ENCODE measurements at places on chromosomes 16 and 17. TPM values are rescaled to one million over a fixed set of nuclear protein-coding genes. Genes with fewer than 3 reads are reported as not detected.

DNA sequence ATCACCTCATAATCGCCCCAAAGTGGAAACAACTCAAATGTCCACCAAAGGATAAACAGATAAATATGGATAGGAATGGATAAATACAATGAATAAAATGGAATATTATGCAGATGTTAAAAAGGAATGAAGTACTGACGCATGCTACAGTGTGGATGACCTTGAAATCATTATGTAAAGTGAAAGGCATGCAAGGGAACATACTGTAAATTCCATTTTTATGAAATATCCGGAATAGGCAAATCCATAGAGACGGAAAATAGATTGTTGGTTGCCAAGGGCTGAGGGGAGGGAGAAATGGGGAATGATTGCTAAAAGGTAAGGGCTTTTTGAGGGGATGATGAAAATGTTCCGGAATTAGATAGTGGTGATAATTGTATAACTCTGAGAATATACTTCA lies 36.0 kb downstream of the STAT5B start:
- no peak for DNase-seq

- DNase-seq: no peak
Observed at GRCh38 chr16:81696961-81697615, 82.0 kb upstream of the PLCG2 start.

KRTAP9-2 gene
- total RNA-seq: not detected

FOXN1 gene
- total RNA-seq: 0.11 TPM

- DNase-seq: no peak
Observed at GRCh38 chr17:27562777-27563455, 68.1 kb upstream of the LGALS9 start.

- no peak for DNase-seq
Observed at GRCh38 chr16:2787961-2788360, 601 bp upstream of the PRSS33 start.

- no peak for DNase-seq
Observed at GRCh38 chr17:32803544-32803943, 73.4 kb downstream of the MYO1D start.

DNA sequence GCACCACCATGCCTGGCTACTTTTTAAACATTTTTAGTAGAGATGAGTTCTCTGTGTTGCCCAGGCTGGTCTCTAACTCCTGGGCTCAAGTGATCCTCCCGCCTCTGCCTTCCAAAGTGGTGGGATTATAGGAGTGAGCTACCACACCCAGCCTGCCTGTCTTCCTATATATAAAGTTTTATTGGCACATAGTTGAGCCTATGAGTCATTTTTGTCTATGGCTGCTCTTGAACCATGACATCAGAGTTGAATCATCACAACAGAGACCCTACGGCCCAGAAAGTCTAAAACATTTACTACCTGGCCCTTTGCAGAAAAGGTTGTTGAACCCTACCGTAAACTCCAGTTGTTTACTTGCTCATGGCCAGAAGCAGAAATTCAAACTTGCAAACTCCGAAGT lies 7.9 kb downstream of the SEPTIN12 start:
- DNase-seq: no peak

KRTAP29-1 gene
- total RNA-seq: not detected

DNA sequence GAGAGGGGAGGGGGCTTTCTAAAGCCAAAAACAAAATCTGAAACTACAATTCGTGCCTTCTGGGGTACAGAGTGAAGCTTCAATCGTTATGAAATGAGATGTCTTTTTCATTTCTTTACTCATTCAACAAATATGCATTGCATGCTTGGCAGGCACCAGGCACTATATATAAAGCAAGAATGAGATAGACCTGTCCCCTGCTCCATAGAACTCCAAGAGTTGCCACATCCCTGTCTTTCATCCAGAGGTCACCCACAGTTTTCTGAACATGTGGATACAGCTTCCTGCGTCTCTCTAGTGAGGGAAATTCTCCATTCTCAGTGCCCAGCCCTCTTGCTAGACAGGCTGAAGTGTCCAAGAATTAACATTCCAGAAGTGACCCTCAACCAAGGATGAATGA lies 343.2 kb upstream of the MAF start:
- no peak for DNase-seq

All from urinary bladder (tissue), 4 donors.